Sigmoid colon (tissue), 7 donors: ENCODE measurements at places on chromosomes 12 and 14. TPM values are rescaled to one million over a fixed set of nuclear protein-coding genes. Genes with fewer than 3 reads are reported as not detected.

GAS2L3 gene
- 1.6 TPM for total RNA-seq

CHD8 gene
- total RNA-seq = 47.2 TPM

MIPOL1 gene
- 17.1 TPM for total RNA-seq

DNA sequence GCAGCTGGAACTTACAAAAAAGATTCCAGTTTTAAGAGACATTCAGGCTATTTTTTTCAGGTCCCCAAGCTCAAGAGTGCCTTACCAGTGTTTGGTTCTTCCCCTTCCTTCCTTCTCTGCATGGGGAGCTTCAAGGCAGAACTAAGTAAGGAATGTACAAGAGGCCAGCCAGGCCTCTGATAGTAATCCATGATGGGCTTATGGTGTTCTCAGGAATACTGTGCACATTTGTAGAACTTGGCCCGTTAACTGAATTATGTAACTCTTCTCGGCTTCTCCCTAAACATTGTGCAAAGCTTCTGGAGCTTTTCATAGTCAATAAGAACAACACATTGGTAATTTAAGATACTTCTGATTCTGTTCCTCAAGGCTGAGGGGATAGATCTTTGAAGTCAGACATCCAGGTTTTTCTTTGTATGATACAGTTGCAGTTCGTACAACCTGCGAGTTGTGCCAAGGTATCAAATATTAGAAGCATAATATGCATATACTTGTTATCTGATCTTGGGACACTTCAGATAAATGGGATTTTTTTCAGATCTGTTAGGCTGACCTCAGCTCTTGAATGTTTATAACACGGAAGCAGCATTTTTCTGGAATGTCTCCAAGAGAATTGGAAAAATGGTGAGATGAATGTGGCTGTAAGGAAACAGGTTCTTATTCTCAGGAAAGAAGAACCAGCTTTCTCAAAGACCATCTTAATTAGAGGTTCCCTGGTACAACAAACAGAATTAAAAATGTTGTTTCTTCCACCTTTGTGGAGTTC is 148.6 kb downstream of the ANO4 start:
- DNase-seq = no peak

- no peak for DNase-seq
These were observed 179.3 kb downstream of the ADCK1 start for GRCh38 chr14:77979171-77979570.

GRCh38 chr14:71230897-71231296 is 323.6 kb downstream of the PCNX1 start:
- no peak for DNase-seq

DNA sequence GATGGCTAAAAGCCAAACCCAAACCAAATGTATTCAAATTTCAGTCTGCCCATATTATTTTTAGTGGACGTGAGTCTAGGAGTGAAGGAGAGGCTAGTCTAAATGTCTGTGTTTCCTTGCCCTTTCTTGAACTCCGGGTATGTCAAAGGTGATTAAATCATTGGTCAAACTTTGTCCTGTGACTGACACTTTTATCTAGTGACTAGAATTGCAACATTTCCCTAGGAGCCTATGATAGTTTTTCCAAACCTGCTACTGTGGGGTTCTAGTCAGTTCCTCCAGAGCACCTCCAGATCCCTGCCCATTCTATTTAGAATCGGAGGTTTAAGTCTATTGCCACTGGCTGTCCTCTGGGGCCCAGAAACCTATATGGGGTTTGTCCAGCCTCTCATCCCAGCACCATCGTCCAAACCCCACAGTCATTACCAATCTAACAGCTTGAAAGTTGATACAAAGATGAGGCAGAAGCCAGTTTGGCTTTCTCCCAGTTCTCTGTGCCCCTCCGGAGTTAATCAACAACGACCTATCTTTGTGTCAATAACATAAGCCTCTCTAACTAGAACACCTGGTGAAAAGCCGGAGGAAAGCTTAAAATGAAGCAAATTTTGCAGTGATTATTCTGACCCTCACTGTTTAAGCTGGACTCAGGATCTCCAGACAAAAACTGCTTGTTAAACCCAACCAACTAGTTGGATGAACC is 306.7 kb downstream of the ZFP36L1 start:
- no peak for DNase-seq

DNA sequence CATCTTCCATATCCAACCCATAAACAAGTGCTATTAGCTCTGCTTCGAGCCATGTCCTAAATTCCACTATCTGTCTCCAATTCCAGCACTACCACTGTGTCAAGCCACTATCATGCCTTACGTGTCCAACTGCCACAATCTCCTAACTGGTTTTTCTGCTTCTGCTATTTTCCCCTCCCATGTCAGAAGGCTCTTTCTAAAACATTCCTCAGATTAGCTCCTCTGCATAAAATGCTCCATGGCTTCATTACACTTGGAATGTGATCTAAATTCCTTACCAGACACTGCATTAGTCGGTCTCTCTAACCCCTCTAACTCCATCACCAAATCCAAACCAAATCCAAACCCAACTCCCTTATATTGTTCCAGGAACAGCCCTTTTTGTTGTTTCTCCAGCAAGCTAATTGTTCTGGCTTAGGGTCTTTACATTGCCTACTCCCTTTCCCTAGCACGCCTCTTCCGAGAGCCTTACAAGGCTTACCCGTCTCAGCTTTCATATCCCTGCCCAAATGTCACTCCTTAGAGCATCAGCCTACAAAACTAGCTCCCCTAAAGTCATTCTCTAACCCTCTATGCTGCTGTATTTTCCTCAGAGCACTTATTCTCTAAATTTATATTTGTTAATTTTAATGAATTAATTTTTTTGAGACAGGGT is 139.7 kb downstream of the HELB start:
- DNase-seq = no peak

DNA sequence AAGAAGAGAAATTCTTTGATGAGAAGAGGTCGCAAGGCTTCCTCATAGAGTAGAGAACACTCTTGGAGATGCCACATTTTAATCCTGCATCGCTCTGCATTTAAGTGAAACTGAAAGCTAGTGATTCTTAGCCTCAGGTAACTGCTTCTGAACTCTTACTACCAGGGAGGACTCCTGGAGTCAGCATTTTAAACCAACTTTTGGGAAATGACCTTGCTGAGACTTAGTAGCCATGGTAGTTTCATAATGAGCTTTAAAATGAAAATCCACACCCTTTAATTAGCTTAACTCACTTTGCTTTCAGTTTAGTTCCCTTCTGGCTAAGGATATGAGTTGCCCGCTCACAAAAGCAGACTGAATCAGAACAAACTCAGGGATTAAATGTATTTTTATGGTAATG is 80.3 kb downstream of the SYNE2 start:
- no peak for DNase-seq

DNA sequence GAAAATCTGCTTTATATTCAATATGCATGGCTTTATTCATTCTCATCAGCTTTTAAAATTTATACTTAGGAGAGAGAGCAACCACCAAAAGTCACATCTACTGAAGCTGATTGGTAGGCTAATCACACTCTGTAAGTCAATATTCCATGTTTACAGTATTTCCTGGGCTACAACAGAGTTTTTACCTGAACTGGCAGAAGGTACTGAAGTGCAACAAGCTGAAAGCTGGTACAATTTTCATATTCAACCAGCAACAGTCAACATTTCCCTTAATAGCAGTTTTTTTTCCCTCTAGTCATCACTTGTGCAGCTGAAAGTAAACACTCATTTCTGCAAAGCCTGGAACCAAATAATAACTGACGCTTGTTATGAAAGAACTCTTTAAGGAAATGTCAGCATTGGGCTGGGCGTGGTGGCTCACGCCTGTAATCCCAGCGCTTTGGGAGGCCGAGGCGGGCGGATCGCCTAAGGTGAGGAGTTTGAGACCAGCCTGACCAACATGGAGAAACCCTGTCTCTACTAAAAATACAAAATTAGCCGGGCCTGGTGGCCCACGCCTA is 12.9 kb downstream of the BRAP start:
- no peak for DNase-seq

DNA sequence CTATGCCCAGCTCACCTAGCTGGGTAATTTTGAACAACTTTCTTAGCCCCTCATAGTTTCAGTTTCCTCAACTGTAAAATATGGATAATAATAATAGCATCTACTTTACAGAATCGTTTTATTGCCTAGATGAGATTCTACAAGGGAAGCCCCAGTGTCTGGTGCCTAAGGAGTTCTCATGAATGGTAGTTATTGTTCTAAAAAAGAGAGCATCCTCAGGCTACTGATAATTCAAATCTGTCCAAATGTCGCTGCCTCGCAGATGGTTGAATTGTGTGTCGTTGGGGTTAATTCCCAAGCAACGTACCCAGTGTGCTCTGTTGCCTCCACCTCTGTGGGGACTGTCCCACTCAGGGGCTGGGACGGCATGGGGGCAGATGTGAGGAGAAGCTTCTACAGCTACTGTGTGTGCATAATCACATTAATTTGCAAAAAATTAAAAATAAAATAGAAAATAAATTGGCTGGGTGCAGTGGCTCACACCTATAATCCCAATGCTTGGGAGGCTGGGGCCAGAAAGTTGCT is 71.6 kb upstream of the CEP83 start:
- DNase-seq = no peak

DNA sequence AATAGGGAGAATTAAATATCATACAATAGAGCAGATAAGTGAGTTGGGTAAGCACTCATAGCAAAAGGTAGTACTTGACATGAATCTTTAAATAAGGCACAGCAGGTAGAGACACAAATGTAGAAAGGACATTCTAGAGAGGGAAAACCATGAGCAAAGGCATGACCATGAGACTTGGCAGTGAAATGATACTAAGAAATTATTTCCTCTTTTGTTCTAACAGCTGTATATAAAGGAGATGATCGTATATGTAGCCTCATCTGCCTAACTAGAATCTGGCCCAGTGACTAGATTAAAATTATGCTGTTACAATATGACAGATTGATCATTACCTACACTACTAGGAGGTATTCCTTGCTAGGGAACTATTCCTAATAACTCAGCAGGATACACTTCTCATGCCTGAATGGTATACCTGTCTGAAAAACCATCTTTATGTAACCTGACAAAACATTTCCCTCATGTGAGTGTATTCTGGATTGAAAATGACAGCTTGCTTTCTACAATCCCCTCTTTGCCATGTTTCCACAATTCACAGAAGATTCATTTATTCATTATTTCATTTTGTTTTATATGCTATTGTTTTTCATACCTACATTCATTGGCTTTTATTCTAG is 725.7 kb downstream of the C12orf50 start:
- no peak for DNase-seq

GRCh38 chr14:75715926-75716780 is 55.1 kb downstream of the TTLL5 start:
- DNase-seq = no peak

- DNase-seq = no peak
These were observed 567.2 kb downstream of the SNAPC1 start for GRCh38 chr14:62329427-62329826.

GRCh38 chr12:84643993-84644392 is 268.6 kb downstream of the SLC6A15 start:
- DNase-seq = no peak

GRCh38 chr14:61147831-61148549 is 133.1 kb downstream of the TMEM30B start:
- peak; percentile 70 for DNase-seq
